AG09309 (cell line): ENCODE measurements at places on chromosomes 5 and 9.

- no peak for DNase-seq
Observed at GRCh38 chr9:136024286-136024685, 63.1 kb upstream of the UBAC1 start.

GRCh38 chr9:22159586-22159985 is 150.5 kb upstream of the CDKN2B start:
- DNase-seq, result no peak

- no peak for DNase-seq
Observed at GRCh38 chr5:116564312-116564711, 10.3 kb downstream of the SEMA6A start.

DNA sequence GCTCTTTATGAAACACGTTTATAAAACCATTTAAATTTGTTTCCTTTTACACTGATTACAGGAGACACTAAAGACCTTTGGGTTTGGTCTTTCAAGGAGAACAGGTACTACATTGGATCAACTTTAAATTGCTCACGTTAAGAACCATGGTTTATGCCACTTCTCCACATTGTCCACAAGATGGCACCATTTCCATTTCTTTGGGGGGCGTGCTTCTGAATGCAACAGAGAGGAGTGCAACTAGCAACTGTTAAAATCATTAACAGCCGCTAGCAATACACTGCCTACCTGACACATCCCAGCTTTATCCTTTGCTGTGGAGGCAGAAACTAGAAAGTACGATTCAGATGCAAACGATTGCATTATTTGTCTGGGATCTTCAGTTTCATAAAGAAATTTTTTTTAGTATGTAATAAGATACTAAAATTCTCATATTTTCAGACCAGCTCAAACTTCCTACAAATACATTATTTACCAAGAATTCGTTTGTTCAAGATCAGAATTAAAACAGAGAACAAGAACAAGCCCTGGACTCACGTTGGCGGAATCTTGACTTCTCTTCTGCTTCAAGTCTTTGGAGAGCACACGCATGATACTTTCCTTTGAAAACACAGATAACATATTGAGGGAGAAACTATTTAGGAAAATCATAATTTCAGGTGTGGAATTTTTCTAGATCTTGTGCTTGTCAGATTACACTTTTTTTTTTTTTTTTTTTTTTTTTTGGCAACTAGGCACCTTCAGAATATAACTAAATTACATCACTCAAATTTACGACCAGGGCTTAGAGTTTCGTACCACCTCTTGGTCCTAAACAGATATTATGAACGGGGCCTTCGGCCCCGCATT is 702 bp downstream of the CDC20B start:
- DNase-seq, result no peak

- no peak for DNase-seq
Observed at GRCh38 chr5:159409801-159410200, 79.5 kb upstream of the IL12B start.

- no peak for DNase-seq
Observed at GRCh38 chr9:121207371-121207940, 5.8 kb upstream of the RAB14 start.

GRCh38 chr5:50963971-50964745 is 297.7 kb downstream of the PARP8 start:
- DNase-seq, result no peak

DNA sequence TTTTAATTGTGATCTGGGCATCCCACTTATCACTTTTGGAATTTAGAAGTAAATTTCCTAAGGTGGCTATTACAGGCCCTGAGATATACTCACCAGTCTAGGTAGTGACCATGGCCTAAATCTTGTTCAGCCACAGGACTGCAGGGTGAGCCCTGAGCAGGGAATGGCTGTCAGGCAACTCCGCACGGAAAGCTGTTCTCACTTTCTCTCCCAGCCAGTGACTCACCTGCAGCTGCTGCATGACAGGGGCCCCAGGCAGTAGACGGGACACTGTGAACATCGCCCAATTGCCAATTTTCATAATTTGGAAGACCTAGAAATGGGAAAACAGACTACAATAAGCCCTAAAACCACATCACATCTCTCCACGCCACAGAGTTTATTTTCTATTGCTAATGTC is 69.6 kb upstream of the TAF1L start:
- no peak for DNase-seq

- no peak for DNase-seq
Observed at GRCh38 chr5:83453937-83454336, 17.6 kb upstream of the VCAN start.

- peak; percentile 93 for DNase-seq
Observed at GRCh38 chr5:109455598-109456096, 45.9 kb upstream of the PJA2 start.

DNA sequence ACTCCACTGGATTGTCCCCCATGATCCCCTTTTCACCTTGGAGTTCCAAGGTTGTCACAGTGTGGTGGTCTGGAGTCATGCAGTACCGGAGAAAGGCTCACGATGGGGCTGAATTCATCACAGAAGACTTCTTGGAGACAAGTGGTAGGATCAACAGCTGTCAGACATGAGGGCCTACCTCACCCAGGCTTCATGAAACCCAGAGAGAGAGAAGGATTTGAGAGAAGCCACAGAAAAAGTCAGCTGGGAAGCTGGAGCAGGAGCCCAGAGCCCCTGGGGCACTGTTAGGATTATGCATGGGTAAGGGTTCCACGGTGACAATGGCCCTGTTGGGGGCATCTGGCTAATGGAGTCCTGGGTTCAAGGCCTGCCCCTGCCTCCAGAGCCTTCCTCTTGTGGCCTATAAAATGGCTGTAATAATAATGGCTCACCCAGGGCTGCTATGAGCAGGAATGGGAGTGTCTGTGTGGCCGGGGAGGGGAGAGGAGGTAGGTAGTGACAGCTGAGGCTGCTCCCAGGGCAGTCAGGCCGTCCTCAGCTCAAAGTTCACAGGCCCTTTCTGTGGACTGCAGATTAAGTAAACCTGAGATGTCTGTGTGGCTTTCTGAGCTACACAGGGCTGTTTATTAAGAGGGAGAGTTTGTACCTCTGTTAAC is 910 bp downstream of the TRIM14 start:
- DNase-seq, result no peak

- no peak for DNase-seq
Observed at GRCh38 chr9:128917151-128917849, 3.5 kb upstream of the PHYHD1 start.

DNA sequence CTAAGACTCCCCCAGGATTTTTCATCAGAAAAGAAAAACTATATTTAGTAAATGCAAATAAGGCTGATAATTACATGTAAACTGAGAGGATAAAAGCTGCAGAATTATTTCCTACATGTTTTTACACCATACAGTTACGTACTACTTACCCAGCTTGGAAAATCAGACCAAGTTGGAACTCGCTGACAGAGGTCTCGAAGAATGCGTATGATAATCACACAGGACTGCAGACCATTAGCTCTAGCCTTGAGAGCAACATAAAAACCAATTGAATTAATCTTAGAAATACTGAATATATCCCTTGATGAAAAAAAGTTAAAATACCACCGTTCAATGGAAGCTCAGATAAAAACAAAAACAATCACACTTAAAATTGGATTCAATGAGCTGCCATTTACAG is 65.6 kb downstream of the ZFR start:
- no peak for DNase-seq

GRCh38 chr5:10307206-10308148 is at the start of gene CMBL:
TSS of gene CMBL (minus strand) at chr5:10307902. CDS start at chr5:10290762, 17,140 bp downstream.
- DNase-seq, result no peak

- DNase-seq, result no peak
Observed at GRCh38 chr5:139473105-139473504, 2.3 kb downstream of the SMIM33 start.

GRCh38 chr5:84764227-84764626 is 379.5 kb upstream of the EDIL3 start:
- no peak for DNase-seq

- DNase-seq, result no peak
Observed at GRCh38 chr5:128083811-128084227, 253 bp downstream of the SLC12A2 start.

DNA sequence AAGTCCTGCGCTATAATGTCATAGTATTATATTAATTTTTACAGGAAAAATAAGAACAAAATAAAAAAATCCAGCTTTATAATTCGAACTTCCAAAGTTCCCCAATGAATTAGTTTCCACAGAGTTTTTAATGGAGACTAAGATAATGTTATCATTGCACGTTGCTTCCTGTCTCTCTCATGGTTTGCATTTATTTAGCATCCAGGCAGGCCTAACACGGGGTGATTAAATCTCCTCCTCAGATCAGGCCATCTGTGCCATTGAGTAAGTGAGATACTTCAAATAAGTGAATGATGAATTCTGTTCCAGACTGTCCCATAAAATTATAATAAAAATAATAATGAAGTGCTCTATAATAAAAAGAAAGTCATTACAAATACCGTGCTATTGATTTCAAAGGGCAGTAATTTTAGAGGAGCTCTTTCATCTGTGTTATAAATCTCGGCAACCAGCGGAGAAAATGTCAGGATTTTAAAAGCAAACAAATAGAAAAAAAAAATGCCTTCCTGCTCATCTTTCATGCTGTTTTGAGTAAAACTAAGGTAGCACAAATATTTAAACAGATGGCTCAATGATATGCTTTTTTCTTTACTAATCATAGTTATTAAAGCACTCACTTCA is 570.6 kb upstream of the ZNF608 start:
- no peak for DNase-seq
